ENCODE measurements at places on chromosomes 13 and 19.

- no peak for DNase-seq
Observed at GRCh38 chr19:47701717-47702552, 11.3 kb upstream of the EHD2 start.

- no peak for DNase-seq
Observed at GRCh38 chr13:64675255-64675892, 2554.8 kb downstream of the PCDH9 start.

DNA sequence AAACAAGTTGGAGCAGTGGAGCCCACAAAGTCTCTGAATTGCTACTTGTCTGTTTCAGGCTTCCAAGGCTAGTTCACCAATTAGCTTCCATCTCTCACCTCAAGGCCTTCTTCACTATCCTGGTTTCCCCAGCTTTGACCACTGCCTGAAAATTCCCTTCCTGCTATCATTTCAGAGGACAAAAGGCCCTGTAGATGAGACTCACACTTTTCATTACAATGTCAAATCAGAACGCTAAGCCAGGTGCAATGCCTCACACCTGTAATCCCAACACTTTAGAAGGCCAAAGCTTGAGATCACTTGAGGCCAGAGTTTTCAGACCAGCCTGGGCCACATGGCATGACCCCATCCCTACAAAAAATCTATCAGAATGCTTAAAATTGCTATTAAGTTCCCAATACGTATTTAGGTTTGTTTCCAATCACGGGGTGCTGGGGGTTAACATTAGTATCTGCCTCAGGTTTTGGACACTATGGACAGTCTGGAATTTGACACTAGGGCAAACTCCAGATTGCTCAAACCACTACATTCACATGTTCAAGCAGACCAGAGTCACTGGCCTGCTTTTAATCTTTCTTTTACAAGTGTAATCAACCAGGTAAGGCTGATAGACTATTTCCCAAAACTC is 5.5 kb downstream of the TPT1 start:
- no peak for DNase-seq

DNA sequence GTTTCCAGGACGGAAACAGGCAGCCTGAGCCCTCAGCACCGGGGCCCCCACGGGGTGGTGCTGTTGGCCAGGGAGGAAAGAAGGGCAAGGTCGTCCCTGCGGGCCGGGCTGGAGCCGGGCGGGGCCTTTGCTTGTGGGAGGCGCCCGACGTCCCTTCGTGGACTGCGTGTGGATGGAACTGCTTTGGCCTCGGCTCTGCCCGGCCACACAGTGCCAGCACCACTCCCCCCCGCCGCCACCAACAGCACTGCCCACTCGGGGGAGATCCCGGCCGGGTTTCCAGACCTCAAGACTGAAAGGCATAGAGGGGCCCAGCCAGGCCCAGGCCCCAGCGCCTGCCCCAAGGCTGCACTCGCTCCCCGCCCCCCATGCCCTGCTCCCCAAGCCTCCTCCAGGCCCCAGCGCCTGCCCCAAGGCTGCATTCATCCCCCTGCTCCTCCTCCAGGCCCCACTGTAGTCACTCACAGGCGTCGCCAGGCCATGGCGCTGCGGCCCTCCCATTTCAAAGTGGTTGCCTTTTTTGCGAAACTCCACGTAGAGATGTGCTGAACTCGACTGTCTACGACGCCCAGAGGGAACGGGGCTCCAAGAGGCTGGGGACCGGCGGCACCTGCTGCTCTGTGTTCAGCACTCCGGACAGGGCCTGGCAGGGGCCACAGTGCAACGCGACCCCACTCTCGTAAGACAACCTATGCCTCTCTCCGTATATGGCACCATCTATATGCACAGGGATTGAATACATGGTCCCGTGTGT is 22.5 kb downstream of the C13orf46 start:
- DNase-seq = no peak

DNA sequence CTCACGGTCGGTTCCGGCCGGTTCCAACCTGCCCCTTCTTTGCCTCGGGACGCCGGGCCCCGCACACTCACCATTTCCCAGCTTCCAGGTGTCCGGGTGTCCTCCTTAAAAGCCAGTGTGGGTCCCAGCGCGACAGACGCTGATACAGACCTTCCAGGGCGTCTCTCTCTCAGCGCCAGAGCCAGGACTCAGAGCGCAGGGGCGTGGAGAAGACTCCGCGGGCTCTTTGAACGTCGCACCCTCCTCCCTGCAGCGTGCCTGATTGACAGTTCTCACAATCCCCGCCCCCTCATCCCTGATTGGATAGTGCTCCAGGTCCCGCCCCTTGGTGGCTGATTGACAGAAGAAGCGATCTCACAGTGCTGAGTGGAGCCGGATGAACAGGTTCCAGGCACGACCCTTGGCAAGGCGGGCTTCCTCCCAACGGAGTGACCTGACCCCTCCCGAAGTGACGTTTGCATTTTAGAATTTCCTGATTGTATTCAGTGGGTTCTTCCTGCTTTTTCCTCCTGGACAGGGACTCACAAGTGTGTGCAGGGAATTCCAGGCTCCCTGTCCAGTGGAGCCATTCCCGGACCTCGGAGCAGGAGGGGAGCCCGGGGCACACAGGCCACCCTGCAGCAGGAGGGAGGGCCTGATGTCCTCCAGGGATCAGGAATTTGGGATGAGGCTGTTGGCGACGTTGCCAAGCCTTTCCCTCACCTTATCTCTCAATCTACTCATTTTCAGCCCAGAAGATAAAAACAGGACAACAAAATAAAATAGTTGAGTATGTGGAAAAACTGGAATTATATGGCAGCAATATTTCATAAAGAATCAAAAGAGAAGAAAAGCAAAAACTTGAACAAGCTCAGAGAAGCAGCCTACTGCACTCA is at the start of gene ZNF823:
TSS of gene ZNF823 (minus strand) at position 201 of the 875 bp plus-strand sequence. CDS start at position 74, 127 bp downstream.
- DNase-seq = peak; percentile 91

GRCh38 chr13:100197116-100197515 is 108.2 kb downstream of the PCCA start:
- no peak for DNase-seq

Data from activated T-helper 1 cell treated with anti-CD3 and anti-CD28 coated beads, Interleukin-2, amount 50 U/mL, for 16 hours (primary cell).